Inflammatory macrophage treated with lipopolysaccharide for 1 hour (primary cell): ENCODE measurements at places on chromosomes 6 and 20.

DNA sequence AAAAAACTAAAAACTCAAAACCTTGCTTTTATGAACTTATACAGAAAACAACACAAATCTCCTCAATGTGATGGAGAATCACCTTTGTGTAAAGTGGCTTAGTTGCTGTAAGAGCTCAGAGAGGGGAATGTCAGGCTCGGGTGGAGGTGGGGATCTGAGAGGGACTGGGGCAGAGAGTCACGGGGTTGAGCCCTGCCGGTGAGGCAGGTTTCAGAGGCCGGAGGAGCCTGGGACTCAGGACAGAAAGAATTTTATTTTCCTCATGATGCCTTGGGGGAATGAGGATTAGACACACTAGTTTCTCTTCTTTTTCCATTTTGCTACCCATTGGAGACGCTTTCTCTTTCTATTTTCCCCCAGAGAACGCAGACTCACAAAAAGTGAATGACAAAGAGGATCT is 252.3 kb upstream of the FOXQ1 start:
- no peak for DNase-seq

- DNase-seq, result no peak
These were observed 222.0 kb downstream of the MAFB start for GRCh38 chr20:40467067-40467466.

- DNase-seq, result no peak
These were observed 49.5 kb upstream of the CCDC167 start for GRCh38 chr6:37549154-37549553.

GRCh38 chr6:144360401-144360800 is 75.3 kb downstream of the UTRN start:
- peak; percentile 42 for DNase-seq

DNA sequence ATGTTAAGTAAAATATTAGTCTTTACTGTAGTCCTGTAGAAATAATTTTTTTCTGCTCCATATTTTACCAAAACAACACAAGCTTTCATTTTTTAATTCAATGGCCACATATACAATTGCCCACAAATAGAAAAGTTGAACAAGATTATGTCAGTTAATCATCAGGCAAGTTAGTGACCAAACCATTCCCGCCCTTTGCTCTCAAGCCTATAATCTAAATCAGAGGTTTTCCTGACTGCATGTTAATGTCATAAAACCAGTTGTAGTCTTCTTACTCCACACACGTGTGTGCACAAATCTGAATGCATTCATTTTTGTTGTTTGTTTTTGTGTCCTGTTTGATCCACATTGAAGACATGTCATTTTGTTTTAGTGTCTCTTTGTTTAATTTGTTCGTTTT is 1357.7 kb upstream of the GJE1 start:
- no peak for DNase-seq

GRCh38 chr6:75526502-75527127 is 33.0 kb upstream of the FILIP1 start:
- DNase-seq, result peak; percentile 44

DNA sequence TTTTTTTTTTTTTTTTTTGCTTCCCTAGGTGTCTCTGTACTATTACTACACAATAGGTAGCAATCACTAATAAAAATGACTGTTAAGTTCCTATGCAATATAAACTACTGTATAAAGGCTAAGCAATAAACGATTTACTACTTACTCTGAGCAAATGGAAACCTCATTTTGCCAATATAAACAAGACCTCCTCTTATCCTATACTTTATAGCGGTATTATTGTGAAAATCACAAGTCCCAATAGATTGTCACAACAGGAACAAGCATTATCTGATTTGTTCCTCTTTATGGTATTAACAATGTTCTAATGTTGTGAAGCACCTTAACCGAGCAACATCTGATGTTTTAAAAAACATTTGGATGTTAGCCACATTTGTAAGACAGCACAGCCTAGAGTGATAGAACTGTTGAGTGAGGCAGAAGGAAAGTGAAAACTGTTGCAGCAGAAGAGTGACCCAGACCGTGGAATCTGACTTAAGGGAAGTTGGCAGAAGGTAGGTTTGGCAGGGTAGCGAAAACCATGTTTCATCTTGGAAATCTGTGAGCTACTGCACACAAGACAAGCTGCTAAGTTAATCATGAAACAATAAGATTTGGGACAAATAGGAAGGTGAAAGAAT is 94.2 kb downstream of the MYLK4 start:
- peak; percentile 7 for DNase-seq

GRCh38 chr6:129346964-129347363 is 363.0 kb downstream of the ARHGAP18 start:
- no peak for DNase-seq

DNA sequence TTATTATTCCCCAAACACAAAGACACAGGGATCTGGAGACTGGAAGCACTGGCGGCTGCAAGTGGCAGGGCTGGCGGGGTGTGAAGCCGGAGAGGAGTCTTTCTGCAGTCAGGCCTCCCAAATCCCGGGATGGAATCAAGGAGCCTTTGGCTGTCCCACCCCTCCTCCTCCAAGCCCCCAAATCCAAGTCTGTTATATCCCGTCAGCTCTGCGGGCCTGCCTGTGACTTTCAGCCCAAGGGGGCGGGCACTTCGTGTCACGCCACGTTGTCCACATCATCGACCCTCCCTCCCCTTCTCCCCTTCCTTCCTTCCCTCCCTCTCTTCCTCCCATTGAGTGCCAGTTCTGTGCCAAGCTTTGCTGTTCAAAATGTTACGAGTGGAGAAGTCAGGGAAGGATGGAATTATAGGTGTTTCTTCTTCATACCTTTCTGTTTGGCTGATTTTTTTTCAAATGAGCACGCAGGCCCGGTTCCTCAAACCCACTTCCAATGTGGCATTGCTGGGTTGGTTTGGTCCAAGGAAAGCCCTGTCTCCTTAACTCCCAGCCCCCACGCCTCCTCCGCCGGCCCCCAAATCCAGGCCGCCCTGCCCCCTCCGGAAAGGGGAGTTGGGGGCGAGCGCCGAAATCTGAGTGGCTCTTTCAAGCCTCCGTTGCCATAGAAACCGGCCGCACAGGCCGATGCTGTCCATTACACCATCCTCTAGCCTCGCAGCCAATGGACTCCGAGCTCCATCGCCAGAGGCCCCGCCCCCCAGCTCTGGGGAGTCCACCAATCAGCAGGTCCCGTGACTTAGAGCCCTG is 12.7 kb downstream of the ZCCHC3 start:
- peak; percentile 84 for DNase-seq

DNA sequence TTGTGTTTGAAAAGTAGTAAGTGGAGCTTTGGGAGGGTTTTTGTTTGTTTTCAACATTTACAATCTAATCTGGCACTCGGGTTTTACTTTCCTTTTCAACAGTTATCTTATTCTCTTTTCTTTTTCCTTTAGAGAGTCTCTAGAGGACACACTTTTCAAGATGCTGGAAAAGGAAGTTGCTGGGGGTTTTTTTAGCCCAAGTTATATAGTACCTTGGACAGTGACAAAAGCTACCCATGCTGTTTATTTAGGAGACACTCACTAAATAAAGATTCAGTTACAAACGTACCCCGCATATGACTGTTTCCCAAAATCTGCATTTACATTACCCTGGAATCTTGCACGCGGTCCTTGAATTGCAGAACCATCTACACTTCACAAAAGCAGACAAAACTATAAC is 78.8 kb downstream of the MAP7 start:
- peak; percentile 15 for DNase-seq

- no peak for DNase-seq
These were observed 64.0 kb upstream of the APCDD1L start for GRCh38 chr20:58579069-58579818.

GRCh38 chr6:72955666-72956065 is 269.6 kb downstream of the KHDC1L start:
- DNase-seq, result peak; percentile 14

DNA sequence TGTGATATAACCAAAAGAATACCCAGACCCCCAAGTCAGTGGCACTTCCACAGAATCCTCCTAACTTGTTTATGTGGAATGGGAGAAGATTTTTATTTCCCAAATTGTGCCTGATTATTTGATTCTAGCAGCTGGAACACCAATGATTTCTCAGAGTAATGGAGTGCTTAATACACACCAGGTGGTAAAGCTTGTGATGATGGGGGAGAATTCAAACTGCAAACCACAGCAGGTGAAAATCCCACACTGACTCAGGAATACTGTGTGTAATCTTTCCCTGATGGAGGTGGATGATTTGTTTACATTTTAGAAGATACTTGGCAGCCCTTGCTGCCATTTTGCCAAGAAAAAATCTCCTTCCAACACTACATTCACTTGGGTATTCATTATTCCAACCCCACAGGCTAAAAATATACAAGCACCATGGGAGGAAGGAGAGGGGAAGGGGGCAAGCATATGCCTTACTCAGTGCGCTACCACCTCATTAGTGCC is 212.7 kb upstream of the PLN start:
- DNase-seq, result no peak

DNA sequence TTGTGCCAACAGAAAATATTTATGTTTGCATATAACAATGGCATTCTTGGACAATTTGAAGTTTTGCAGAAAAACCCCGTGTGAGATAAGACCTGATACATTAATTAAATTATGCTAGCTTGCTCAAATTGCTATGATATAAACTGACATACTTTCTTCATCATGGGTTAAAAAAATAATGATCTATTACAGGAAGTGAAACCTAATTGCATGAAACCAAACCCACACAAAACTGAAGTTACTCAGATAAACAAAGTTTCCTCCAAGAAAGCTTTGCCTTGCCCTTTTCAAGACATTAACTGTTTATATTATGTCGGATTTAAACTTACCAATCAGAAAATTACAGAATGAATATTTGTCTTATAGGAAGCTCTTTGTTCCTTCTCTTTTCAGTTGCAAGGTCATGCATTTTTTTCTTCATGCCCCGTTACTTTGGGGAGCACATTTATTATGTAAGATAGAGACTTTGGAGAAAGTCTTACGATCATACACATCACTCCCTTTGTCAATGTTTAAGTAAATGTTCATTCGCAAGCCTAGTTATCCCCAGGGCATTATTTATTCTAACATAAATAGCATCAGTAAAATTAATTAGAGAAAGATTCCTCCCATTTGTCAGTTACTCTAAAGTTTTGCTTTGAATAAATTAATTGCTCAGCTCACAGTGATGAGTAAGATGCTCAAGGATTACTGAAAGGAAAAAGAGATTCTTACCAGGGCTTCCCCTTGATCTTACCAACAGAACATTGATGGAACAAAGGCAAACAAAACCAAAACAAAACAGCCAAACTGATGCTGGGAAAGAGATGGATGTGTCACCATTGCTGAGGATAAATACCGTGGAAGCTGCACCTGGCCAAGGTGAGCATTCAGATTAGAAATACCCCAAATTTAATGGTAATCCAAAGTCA is 14.8 kb upstream of the TMEM244 start:
- DNase-seq, result peak; percentile 54

- no peak for DNase-seq
These were observed 105.5 kb upstream of the TMEM170B start for GRCh38 chr6:11432091-11432490.

DNA sequence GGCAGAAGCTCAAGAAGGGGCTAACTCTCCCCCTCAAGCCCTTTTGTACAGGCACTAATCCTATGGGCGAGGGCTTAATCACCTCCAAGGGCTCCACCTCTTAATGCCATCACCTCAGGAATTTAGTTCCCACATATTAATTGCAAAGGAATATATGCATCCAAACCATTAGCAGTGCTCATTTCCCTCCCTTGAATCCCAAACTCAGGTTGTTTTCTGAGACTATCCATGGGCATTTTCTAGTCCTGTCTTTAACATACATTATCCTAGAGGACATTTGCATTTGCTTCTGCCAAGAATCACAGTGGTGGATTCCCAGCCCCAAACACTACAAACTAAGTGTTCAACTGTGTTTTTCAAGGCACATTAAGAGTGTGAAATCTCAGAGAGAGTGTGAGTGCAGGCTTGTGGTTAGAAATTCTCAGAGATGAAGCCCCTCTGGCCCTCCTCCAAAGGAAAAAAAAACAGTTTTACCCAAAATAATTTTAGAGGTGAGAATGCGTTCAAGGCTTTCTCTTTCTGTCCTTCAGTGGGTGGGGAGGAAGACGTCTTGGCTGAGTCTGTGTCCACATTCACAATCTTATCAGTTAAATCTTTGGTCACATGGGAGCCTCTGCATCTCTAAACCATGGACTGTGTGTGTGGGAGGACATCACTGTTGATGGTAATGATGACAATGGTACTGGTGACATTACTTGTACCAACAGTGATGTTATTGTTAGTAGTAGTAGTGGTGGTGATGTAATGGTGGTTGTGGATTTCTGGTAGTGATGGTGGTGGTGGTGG is 59.3 kb downstream of the SYNDIG1 start:
- no peak for DNase-seq

DNA sequence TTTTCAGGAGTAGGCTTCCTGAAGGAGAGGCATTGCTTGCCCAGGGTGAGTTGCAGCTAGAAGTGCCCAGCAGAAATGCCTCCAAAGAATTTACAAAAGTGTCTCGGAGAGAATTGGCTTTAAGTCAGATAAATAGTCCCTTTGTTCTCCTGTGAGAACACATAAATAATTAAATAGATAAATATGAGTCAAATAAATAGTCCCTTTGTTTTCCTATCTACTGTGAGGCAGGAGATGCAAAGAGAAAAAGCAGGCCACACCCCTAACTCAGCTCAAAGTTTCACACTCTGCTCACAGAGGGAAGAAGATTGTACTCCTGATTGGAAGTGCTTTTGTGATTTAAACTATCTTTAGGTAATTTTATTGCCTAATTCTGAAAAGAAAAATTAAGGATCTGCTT is 180.7 kb upstream of the PRSS16 start:
- no peak for DNase-seq

- peak; percentile 59 for DNase-seq
These were observed 485 bp downstream of the TGIF2 start for GRCh38 chr20:36573798-36574365.

- no peak for DNase-seq
These were observed 41.5 kb upstream of the SMIM28 start for GRCh38 chr6:138336221-138336620.

DNA sequence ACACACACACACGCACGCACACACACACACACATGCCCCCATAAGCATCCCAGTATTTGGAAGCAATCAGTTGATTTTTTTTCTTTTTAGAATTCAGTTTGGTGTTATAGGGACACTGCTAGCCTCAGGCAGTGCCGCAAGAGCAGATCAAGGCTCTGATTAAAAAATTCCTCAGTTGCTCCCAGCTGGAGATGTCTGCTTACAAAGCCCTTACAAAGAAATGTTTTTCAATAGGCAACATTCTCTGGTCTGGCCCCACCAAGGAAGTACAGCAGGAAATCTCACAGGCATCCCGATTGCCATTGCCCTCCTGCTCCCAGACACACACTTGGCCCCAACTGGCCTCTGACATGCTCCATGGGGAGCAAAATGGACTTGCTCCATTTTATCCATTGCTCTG is 22.9 kb upstream of the CD83 start:
- no peak for DNase-seq

DNA sequence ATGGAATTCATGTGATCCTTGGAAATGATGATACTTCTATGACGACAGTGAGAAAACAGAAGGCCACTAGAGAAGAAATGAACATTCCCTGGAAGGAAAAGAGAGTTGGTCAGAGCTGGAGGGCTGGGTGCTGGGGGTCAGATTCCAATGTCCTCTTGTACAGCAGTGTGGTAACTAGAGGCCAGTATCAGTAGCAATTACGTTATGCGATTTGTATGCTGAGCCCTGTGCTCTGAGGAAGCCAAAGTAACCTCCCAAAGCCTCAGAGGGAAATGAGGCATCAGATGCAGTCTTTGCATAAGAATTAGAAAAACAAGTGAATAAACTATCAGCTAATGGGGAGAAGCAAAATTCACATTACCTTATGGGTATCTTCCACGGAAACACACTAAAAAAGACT is 65.5 kb upstream of the SLC4A11 start:
- DNase-seq, result no peak

- no peak for DNase-seq
These were observed 139.6 kb downstream of the ZMYND8 start for GRCh38 chr20:47216819-47217410.

GRCh38 chr6:33727932-33728331 is 16.4 kb upstream of the UQCC2 start:
- no peak for DNase-seq
